ENCODE measurements at places on chromosomes 5 and 9. TPM values are rescaled to one million over a fixed set of nuclear protein-coding genes. Genes with fewer than 3 reads are reported as not detected.

ALAD gene
- 27.5 TPM for total RNA-seq

DNA sequence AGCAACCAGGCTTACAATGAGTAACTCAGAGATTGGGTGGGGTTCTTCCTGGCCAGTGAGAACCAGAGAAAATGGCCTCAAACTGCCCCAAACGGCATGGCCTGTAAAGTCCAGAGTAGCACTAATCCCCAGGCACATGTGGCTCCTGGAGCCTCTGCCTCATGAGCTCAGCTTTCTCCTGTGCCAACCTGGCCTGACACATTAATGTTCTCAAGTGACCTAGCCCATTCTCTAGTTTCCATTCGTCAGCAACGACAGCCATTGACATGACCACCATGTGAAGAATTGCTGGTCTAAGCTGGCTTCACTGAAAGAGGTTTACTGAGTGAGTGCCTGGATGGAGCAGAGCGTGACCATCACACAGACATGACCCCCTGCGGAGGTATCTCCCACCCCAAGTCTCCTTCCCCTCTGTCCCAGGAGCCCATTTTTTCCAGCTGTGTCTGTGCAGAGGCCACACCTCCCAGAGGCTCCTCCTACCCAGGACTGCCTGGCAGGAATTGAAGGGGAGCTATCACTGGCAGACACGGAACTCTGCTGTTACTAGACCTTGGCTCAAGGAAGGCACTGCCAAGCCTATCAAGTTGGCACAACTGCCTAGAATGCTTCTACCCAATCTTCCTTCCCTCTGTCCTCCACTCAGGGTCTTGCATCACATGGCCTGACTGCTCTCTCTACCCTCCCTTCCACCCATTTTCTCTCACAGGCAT is 59.0 kb upstream of the BOD1 start:
- no peak for DNase-seq

ANXA2R gene
- total RNA-seq, result 14.5 TPM

GRCh38 chr5:17343675-17344074 is 126.2 kb downstream of the BASP1 start:
- no peak for DNase-seq

SPAG8 gene
- total RNA-seq, result 1.2 TPM

Measured in activated CD8-positive, alpha-beta memory T cell treated with anti-CD3 and anti-CD28 coated beads, Interleukin-2, amount 10 ng/mL, durations not matched to agents 7 days and 5 days (primary cell).